ENCODE measurements at places on chromosomes 6 and 20.

DNA sequence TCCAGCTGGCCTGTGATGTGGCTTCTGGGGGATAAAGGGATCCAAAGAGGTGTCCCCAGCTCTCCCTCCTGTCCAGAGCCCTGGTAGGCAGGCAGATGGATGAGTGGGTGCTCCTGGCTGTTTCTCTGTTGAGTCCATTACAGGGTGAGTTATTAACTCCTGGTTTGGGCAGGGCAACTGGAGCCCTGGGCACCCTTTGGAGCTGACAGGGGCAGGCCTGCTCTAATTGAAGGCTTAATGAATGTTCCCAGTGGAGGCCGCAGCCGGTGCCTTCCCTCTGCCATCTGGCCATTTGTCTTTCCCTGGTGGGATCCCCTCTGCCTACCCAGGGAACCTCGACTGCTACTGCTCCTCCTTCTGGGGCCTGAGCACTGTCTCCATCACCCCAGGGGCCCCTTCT lies 44.7 kb upstream of the MLN start:
- DNase-seq, result no peak

GRCh38 chr6:168282985-168283685 lies 36.4 kb downstream of the DACT2 start:
- DNase-seq, result no peak

- DNase-seq, result peak; percentile 75
Observed at GRCh38 chr20:32761831-32762753, at the start of gene DNMT3B. Gene DNMT3B, plus strand, starts transcription at chr20:32762385. Its CDS starts 17,939 bp downstream, at chr20:32780324.

DNA sequence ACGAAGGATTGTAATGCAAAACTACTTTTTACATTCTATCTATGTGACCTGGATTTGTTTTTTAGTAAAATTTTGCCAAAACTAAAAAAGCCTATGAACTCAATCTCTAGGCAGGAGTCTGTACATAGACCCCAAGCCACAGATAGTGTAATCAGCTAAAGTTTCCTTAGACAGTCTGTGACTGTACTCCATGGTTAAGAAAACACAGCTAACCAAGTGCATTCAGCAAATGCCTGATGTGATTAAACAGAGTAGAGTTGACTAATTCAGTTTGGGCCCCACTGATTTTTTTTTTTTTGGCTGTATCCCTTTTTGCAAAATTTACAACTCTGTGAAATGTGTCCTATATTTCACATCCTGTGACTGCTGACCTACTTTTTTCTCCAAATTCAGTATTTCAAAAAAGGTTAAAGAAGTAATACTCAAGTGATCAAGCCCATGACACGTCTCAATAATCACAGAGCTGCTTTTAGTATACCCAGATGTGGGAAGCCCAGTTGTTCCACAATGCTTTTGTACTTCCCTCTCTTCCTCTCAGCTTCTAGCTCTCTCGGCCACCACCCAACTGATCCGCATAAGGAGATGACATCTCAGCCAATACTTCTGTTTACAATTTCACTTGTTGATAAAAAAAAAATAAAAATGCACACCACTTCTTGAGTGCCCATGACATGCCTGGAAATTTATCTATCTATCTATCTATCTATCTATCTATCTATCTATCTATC lies 108.8 kb upstream of the TBX18 start:
- peak; percentile 24 for DNase-seq

DNA sequence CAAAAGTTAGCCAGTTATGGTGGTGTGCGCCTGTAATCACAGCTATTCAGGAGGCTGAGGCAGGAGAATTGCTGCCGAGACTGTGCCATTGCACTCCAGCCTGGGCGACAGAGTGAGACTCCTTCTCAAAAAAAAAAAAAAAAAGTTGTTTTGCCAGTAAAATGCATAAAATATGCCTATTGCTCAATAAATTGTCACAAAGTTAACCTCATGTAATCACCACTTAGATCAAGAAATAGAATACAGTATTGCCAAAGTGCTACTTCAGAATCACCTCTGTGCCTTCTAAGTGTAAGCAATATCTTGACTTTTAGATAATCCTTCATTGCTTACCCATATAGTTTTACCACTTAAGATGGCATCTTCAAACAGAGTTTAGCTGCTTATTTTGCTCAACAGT lies 80.7 kb downstream of the TRMT11 start:
- DNase-seq, result peak; percentile 33

- peak; percentile 65 for DNase-seq
Observed at GRCh38 chr6:143536866-143537691, 25.6 kb upstream of the FUCA2 start.

DNA sequence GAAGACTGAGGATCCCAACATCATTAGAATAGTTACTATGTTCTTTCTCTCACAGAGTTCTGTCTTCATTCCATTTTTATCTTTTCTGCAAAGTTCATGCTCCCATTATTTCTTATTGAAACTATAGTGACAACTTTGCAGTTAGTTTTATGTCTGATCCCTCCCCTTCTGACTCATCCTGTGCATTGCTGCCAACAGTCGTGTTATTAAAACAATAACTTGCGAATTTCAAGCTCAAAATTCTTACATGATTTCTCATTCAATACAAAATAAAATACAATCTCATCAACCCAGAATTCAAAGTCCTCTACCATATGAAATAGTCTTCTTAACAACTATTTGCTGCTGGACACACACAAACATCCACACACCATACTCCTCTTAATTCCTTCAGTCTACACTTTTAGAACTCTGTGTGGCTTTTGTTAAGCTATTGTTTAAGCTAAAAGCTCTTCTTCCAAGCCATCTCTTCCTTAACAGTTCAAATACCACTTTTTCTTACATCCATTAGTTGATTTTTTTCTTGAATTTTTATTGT lies 261.4 kb upstream of the IRAK1BP1 start:
- peak; percentile 88 for DNase-seq

DNA sequence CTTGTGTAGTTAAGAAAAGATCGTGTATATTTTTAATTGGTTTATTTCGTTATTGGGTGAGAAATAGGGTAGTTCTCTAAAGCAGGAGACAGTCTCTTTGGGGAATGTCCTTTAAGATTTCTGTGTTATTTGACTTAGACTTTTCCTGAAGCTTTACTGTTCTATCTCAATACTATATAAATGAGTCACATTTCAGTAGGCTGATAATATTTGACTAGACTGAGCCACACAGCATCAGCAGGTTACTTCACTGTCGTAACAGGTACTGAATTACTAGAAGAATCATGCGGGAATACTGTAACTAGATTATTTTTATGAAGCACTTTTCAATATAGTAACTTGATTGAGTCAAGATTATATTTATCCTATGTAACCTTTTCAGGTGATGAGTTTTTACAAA lies 1.4 kb downstream of the SMAP1 start:
- DNase-seq, result peak; percentile 27

GRCh38 chr20:56934888-56935287 lies 305.8 kb downstream of the TFAP2C start:
- no peak for DNase-seq

DNA sequence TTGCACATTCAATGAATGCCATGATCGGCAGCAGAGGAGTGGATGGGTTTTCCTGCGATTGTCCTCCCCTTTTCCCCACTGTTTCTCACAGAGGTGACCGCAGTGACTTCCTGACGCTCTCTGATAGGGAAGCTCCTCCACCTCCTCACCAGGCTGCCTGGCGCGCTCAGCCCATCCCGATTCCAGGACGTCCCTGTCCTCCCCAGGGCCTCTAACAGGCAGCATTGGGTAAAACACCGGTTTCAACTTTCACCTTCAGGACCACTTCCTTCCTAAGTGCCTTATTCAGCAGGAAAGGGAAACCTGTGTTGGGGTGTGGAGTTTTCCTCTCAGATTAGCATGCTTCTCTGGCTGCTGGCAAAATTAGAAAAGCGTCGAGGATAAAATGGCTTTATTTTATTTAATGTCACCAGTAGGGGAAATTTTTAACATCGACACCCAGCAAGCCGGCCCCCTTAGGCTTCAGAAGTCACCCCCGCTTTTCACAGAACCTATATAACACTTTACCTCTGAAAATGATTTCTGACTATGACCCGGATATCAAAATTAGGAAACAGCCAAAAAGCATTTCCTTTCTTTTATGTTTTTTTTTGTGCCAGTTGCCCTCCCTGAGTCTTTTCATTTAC lies 570.4 kb upstream of the GJE1 start:
- peak; percentile 13 for DNase-seq

- DNase-seq, result peak; percentile 83
Observed at GRCh38 chr20:7744411-7744810, 195.8 kb downstream of the HAO1 start.

DNA sequence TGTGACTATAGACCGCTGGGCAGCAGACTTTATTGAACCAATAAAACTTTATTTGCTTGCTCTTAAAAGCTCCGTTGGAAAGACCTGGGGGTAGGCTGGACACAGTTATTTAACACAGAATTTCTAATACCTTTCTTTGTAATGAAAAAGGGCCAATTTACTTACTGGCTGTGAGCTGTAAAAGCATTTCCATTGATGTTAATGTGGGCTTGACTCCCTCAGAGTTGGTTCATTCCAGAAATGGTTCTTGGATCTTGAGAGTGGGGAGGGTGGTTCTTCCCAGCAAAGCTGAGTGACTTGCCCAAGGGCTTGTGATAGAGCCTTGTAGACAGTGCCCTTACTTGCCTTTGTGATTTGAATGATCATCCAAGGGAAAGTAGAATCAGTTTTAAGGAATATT lies 100.6 kb downstream of the SOX4 start:
- DNase-seq, result no peak

DNA sequence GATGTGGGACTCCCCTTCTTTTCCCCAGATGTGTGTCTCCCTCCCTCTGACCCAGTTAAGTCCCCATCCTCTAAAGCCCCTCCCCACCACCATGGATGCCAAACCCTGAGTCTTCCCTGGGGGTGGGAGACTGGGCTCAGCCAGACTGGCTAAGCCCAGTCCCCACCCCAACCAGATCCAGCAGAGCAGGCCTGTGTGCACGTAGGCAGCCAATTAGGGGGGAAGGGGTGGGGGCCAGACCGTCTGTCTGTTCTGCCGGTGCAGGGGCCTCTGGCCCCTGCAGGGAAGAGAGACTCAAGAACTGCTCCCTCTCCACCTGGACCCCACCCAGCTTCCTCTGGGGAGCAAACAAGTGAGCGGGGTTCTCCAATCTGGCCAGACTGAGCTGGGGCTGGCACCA lies 605 bp downstream of the COX4I2 start:
- DNase-seq, result no peak

DNA sequence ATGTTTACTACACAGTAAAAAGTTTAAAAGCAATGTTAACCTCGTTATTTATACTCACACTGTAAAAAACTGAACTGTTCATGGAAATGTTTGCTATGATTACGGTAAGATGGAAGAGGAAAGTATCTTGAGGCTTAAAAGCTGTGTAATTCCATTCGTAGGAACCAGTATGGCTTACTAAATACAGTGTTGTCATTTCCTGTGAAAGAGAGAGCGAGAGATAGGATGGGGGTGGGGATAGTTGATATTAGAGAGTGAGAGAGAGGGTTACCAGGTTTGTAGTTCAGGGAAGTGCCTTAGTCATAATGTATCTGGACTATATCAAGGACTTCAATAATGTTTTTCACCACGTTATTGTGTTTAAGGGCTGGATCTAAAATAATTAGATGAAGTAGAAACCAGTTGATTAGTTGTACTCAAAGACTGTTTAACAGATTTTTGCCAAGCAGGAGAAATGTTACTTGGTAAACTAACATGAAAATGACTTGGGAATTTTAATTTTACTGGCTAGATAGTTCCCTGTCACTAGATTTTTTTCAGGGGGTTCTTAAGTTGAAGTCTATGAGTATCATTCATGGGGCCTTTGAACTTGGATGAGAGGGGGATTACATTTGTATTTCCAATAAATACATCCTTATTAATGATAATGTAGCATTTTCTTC lies 30.4 kb downstream of the AFDN start:
- DNase-seq, result peak; percentile 93

DNA sequence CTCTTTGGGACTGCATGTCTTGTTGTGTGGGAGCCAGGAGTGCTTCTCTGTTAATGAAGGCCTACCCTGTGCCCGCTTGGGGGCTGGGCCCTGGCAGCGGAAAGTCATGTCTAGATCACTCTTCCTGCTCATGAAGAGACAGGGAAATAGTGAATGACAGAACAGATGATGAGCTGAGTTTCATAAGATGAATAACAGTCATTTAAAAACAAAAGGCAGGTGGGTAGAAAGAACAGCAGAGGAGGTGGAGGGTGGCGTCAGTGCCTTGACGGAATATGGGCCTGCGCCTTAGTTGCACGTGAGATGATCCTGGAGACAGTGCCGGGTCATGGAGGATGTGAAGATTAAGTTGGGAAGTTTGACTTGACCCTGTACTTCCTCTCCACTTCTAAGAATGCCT lies 85.5 kb downstream of the ARID1B start:
- no peak for DNase-seq

DNA sequence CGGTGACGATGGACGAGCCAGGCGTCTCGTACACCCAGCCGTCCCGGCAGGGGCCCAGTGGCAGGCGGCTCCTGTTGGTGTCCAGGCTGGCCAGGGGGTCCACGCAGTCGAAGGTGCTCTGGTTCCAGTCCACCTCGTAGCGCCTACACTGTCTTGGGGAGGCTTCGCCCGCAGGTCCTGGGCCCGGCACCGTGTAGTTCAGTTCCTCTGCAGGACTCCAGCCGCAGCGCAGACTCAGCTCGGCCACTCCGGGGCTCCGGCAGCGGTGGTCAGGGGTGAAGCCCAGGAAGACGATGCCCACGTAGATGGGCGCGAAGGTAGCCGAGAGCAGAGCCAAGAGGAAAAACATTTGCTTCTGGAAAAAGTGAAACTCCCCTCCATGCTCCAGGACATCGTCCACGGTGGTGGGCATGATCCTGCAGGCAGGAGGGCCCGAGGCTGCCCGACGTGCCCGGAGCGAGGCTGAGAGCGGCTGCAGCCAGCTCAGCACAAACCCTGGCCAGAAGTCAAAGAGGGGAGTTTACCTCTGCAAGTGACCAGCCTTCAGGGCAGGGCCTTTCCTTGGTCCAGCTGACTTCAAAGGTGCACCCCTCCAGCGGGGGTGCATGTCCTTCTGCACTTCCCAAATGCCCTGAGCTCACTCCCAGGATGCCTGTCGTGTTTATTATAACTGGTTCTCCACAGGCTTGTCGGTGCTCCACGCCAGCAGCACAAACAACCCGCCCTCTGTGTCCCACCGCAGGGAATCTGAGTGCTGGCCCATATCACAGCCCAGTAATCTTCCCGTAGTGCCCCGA lies at the start of gene SLC22A2:
SLC22A2 (minus strand) TSS at position 476 of the 797 bp plus-strand sequence; CDS start at position 412, 64 bp downstream.
- DNase-seq, result no peak

DNA sequence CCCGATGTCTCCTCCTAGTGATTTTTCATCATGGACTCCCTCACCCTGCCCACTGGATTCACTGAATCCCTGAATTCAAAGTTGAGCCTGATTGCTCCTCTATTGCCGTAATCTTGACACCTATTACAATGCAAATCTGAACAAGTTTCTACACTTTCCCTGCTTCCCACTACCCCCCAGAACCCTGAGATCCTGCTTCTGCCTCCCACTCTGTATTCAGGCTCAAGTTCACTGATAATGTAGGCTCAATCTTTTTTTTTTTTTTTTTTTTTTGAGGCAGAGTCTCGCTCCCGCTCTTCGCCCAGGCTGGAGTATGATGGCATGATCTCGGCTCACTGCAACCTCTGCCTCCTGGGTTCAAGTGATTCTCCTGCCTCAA lies 3.6 kb upstream of the DCBLD1 start:
- no peak for DNase-seq

DNA sequence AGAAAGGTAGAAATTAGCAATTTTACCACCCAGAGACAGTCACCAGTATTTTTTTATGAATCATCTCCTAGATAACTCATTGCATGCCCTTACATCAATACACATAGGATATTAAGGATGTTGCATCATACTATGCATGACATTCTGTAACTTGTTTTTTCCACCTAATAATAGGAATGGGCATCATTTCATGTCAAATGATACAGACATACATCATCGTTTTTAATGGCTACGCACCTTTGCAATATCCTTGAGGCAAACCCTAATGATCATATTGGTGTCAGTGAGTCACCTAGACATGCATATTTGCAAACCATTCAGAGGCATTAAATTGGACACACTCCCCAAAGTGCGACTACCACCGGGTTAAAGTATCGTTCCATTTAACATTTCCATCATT lies 309.7 kb upstream of the AGPAT4 start:
- no peak for DNase-seq

Measured in iris pigment epithelial cell (primary cell).